ENCODE measurements at places on chromosomes 3 and 15. TPM values are rescaled to one million over a fixed set of nuclear protein-coding genes. Genes with fewer than 3 reads are reported as not detected.

DNA sequence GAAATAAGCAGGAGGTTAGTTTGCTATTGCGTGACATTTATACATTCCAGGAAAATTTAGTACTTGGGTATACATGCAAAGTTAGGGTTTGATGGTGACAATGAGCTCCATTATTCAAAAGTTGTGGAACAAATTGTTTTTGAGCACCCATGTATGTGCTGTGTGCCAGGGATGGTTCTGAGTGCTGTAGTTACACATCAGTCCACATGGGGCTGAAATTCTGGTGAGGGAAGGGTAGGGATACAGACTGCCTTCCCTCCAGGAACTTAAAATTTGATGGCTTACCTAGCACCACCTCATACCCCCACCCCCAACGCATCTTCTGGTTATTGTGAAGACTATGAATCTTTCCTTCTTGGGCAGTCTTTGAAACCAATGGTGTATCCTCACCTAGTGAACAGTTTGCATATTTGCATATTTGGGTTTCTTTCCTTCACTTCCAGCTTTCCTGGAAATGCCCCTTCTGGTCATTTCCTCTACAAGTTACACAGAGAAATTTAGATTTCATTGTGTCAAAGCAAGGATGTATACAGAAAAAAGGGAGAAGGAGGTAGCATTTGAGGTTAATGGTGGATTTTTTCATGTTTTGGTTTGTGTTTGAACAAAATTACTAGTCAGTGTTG, 222.0 kb upstream of the IL12A start:
- H3K36me3 ChIP-seq, result no peaks in the 10 kb centered on the region
- H3K4me3 ChIP-seq, result no peak overlapping the region
- peak overlapping the region; percentile 98 for H3K27ac ChIP-seq
- DNase-seq, result no peak
- no peaks in the 10 kb centered on the region for H3K27me3 ChIP-seq
- H3K4me1 ChIP-seq, result peaks cover 49% of the 10 kb centered on the region

- H3K36me3 ChIP-seq, result no peaks in the 10 kb centered on the region
- peaks cover 6% of the 10 kb centered on the region for H3K4me1 ChIP-seq
- no peaks in the 10 kb centered on the region for H3K27me3 ChIP-seq
- no peak overlapping the region for H3K4me3 ChIP-seq
- DNase-seq, result no peak
These were observed 64.7 kb upstream of the ZBTB38 start for GRCh38 chr3:141303481-141304223.

GRCh38 chr3:167114619-167115018, 265.5 kb downstream of the ZBBX start:
- no peaks in the 10 kb centered on the region for H3K27me3 ChIP-seq
- H3K4me1 ChIP-seq, result no peaks in the 10 kb centered on the region
- no peak for DNase-seq
- no peak overlapping the region for H3K4me3 ChIP-seq
- no peak overlapping the region for H3K27ac ChIP-seq
- no peaks in the 10 kb centered on the region for H3K36me3 ChIP-seq

The VPS13C gene
- total RNA-seq, result 39.4 TPM

The MST1R gene
- total RNA-seq, result 1.5 TPM

Data from heart left ventricle (tissue), 16 donors.